ENCODE measurements at places on chromosomes 2 and 18.
A peak's percentile ranks its signal among the peaks of the same experiment; 100 is the strongest.

DNA sequence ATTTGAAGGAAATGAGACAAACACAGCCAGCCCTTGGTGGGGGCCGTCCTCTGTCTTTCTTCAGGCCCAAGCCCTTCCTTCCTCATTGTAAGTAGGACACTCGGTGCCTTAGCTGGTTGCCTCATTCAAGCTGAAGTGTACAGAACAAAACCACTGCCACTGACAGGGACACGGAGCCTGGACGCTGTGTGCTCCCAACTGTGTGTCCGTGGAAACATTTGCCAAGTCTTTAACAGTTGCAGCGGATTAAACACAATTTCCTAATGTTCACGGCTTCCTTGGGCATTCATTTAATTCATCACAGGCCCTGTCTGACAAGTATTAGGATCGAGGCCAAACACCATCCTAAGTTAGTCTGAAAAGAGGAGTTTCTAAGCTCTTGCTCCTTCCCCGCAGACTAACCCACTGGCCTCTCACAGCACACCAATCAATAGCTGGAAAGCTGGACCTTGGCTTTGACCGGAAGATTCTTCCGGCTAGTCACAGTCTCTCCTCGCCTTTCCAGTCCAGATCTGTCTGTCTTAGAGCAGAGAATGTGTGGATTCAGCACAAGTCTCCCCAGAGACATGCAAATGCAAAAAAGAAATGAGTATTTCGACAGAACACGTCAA is 68.7 kb upstream of the ACSL3 start:
- DNase-seq = no peak

- DNase-seq = no peak
Measured at GRCh38 chr18:22451796-22452195, 34.1 kb upstream of the CTAGE1 start.

GRCh38 chr2:25314514-25315315 is 27.0 kb downstream of the DNMT3A start:
- DNase-seq = no peak

DNA sequence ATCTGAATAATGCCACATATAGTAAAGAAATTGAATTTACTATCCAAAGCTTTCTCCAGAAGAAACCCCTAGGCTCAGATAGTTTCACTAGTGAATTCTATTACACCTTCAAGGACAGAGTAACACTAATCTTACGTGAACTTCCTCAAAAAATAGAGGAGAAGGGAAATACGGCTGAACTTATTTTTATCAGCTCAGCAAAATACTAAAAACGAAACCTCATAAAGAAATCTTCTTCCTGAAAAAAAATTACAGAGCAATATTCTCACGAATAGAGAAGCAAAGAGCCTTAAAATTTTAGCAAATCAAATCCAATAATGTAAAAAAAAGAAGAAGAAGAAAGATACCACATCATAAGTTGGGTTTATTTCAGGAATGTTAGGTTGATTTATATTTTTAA is 14.7 kb downstream of the CAPN13 start:
- no peak for DNase-seq

GRCh38 chr2:146489386-146489785 is 1355.4 kb upstream of the ACVR2A start:
- no peak for DNase-seq

GRCh38 chr2:96618596-96619283 is 19.4 kb downstream of the KANSL3 start:
- DNase-seq = no peak

GRCh38 chr2:15703365-15703869 is 111.7 kb downstream of the DDX1 start:
- no peak for DNase-seq

GRCh38 chr2:41314511-41315070 is 733.2 kb upstream of the PKDCC start:
- DNase-seq = no peak

GRCh38 chr18:3689986-3690763 is 240.2 kb downstream of the TGIF1 start:
- no peak for DNase-seq

- peak; percentile 13 for DNase-seq
Measured at GRCh38 chr2:25664183-25664964, 9.0 kb downstream of the DTNB start.

GRCh38 chr2:233005096-233005495 is 8.0 kb downstream of the NGEF start:
- DNase-seq = no peak

DNA sequence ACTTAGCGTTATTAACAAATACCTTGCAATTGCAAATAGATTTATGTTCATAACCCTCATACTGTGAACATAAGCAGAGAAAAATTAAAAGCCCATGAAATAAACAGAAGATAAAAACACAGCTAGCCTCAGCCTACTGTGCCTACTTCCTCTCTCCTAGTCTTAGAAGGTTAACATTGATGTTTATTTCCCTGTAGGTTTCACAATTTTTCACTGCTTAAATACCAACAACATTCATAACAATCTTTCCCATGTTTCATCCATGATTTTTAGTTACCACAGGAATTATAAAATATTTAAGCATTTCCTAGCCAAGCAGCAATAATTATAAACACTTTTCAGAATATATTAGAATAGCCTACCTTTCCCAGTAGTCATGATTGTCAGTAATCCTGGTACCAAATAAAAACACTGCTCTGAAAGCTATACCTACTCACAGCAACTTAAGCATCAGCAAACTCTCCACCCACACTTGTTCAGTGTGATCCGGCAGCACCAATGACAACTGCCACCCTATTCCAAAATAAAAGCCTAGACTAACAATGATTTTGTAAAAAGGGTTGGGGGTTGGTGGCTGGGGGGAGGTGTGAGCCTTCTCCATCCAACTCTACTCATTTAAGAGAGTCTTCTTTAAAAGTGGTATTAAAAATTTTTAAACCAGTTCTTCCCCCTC is 40.6 kb upstream of the RNU4ATAC start:
- no peak for DNase-seq

GRCh38 chr2:128783896-128784295 is 465.2 kb upstream of the HS6ST1 start:
- no peak for DNase-seq

GRCh38 chr2:38797953-38798352 is 19.9 kb downstream of the GEMIN6 start:
- DNase-seq = no peak

DNA sequence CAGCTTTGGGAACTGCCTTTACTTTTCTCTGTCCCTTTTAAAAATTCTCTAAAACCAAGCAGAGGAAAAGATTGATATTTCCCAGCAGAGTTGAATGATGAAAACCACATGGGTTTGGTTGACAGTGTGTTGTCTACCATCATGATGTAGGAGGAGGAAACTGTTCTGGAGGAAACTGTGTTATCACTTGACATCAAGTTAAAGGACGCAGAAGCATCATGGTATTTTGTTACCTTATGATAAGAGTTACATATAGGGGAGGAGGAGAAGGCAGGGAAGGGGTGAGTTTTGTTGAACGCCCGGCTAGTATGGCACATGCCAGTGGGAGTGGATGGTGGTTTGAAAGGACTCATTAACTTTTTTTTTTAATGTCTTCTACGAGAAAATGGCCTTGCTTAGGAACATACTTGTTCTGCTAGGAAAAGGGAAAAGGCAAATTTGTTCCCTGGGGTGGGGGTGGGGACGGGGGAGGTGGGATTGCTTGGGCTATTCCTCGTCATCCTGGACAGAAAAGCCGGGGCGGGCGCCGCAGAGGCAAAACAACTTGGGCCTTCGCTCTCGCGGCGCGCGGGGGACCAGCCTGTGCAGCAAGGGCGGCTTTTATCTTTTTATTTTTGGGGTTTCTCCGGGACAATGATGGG is 766 bp downstream of the TMEM17 start:
- DNase-seq = no peak

GRCh38 chr2:109513230-109513629 is 100.5 kb downstream of the SEPTIN10 start:
- DNase-seq = no peak

DNA sequence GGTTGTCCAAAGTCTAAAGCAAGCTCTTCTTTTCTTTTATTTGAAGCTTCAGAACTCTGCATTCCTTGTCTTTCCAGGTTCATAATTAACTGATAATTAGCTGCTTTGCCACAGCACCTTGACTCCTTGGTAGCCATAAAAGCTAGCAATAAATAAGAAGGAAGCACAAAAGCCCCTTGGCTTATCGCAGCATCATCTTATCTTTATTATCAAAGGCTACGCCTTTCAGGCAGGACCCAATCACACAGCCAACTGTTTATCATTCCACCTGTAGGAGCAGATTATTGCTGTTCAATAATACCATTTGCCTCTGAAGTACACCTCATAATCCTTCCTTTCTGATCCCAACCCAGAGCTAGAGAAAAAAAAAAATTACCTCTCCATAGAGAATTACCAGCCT is 489.2 kb downstream of the SATB2 start:
- no peak for DNase-seq

DNA sequence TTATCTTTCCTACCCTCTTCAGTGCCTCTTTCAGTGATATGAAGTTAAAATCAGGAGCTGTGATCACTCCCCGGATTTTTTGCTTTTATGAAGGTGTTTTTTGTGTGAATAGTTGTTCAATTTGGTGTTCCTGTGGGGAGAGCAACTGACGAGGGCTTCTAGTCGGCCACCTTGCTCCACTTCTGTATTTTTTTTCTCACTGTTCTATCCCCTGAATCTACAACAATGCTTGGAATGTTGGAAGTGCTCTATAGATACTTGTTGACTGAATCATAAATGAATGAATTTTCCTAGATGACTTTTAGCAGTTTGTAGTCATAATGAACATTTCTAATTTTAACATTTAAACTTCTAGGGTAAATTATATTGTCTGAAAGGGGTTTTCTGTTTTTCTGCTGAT is 247.3 kb downstream of the ZNF385B start:
- DNase-seq = no peak

DNA sequence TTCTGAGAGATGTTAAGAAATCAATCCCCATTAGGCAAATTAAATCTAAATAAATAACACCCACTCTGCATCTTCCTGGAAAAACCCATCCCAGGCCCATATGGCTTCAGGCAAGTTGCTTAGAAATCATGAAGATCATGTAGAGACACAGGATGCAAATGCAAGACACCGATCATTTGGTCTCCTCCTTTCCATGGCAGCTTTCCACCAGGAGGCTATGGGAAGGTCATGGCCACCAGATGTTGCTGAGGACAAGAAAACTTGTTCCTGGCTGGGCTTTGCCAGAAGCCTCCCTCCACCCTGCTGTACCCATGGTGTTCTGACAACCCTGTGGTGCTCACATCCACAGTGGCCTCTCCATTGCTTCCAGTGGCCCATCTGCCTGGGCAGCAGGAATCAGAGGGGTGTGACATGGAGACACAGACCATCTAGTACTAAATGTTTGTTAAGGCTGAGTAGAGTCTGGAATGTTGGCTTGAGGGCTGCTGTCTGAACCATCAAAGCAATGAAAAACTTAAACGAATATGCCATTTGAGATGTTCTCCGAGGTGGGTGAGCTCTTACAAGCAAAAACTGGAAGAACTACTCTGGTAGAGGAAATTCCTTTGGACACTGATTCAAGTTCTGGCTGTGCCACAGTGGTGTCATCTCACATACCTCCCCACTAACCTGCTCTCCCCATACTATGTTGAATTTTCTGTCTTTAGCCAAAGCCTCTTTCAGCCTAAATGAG is 293.2 kb downstream of the TNS1 start:
- DNase-seq = no peak

GRCh38 chr2:109448207-109448606 is 165.6 kb downstream of the SEPTIN10 start:
- DNase-seq = no peak

DNA sequence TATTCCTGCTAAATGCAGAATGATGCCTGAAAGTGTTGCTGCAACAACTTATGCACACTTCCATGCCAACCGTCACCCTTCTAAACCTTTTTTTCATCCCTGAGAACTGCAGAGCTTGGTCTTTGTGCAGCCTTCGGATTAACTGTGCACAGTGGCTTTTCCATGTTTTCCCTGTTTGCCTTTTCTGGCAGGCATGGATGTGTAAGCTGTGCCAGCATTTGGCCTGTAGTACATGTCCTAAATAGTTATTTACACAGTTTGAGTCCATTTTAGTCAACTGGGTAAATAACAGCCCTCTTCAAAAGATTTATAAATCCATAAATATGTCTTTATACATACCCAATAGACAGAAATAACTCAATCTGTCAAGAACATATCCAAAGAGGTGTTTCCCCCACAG is 31.5 kb downstream of the MEIS1 start:
- DNase-seq = no peak

- no peak for DNase-seq
Measured at GRCh38 chr2:19648583-19648982, 253.2 kb downstream of the TTC32 start.

- no peak for DNase-seq
Measured at GRCh38 chr2:181241366-181241765, 215.8 kb upstream of the ITGA4 start.

- no peak for DNase-seq
Measured at GRCh38 chr2:100548771-100549170, 14.0 kb upstream of the PDCL3 start.

- no peak for DNase-seq
Measured at GRCh38 chr2:102291319-102292075, 19.9 kb upstream of the IL1RL1 start.

DNA sequence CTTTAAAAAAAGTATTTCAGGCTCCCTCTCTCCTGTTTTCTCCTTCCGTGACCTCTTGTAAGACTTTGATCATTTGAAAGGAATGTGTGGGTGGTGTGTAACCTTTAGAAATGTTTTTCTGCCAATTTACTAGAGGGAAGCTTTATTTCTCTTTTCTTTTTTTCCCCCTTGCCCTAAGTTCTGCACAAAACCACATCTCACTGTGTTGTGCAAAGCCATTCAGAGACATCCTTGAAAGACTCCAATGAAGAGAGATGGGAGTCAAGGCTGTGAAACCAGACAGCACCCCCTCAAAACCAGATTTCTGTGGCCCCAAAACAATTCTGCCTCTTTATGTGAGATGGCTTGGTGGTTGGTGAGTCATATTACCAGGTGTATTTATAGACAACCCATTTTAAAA is 184.6 kb upstream of the ERBB4 start:
- DNase-seq = no peak
